ENCODE measurements at places on chromosomes 16 and 17. TPM values are rescaled to one million over a fixed set of nuclear protein-coding genes. Genes with fewer than 3 reads are reported as not detected.

DNA sequence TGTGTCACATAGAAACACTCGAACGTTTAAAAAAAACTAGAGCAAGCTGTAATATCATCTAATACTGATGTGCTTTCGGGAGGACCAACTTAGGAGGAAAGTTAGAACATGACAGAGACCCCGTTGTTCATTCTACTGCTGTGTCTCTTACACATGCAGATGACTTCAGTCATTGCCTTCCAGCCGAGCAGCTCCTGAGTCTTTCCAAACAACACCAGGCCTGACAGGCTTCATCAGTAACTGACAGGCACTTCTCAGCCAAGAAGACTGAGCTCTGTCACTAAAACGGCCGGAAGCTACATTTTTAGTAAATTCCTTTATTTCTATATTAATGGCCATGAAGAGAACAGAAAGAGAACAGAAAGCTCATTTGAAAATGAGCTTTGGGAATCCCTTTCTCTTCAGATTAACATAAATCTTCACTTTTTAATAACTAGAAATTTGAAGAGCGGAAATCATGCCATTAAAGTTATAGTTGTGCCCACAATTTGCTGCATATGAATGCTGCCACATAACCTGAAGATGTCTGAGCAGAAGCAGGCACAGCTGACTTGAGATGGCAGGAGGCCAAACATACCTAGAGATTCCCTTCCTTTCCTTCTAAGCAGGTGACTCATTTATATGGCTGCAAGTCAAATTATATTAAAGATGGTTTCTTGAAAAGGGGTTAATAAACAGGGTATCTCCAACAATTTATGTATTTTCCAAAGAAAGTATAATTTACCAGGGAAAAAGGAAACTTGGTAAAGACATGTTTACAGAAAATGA is 148.9 kb downstream of the ITFG1 start:
- no peak for DNase-seq

TUFM gene
- total RNA-seq, result 150 TPM

DNA sequence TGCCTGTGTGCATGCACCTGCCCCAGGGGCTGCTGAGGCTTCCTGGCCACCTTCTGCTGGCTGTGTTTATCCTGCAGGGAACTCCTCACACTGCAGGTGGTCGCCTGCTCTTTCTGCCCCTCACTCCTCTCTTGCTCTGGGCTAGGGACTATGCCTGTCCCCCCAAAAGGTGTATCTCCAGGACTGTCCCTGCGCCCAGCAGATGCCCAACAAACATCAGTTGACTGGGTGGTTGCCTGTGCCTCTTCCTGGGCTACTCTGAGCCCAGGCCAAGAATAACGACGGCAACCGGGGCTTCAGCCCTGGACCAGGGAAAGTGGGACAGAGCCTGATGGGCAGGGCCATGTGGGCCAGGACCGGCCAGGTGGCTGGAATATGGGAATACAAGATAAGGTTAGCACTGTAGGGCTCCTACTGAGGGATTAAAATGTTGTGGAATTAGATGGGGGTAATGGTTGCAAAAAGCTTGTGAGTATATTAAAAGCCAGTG is 55.4 kb downstream of the VAC14 start:
- no peak for DNase-seq

- peak; percentile 85 for DNase-seq
Measured at GRCh38 chr17:81428948-81429774, 33.9 kb downstream of the BAHCC1 start.

TPSB2 gene
- total RNA-seq, result 36.9 TPM

DNA sequence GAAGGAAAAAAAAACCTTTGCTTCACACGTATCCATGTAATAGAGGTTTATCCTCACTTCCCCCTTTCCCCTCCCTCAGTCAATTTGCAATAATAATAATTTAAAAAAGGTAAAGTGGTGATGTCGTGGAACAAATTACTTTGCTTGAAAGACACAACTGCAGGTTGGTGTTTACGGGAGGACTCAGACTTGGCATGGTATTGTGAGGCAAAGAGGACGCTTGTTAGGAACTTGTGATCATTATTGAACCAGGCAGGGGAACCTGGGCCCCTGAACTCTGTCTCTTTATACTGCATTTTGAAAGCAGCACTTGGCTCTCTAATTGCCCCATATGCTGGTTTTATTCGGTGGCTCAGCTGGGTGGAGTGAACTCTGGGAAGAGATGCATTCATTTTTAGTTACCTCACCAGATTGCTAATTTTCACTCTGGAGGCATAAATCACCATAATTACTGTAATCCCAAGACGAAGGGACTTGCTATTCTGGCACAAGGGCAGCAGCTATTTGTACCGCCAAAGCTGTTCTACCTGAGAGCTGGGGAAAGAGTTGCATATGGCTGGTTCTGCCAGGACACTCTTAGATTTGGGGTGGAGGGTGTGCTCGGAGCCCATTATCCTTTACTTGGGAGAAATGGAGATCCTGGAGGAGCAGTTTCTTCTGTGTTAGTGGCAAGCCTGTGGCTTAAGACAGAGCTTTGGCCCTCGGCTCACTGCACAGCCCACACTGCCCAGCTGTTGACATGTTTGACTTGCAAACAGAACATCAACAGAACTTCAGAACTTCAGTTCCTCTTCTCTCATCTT is 5.7 kb upstream of the DHX8 start:
- DNase-seq, result no peak

GRCh38 chr16:51394421-51394820 is 243.4 kb upstream of the SALL1 start:
- no peak for DNase-seq

- no peak for DNase-seq
Measured at GRCh38 chr17:79615926-79616325, 5.1 kb upstream of the RBFOX3 start.

- DNase-seq, result no peak
Measured at GRCh38 chr17:73157521-73157890, 7.3 kb upstream of the SSTR2 start.

CCL16 gene
- 1.6 TPM for total RNA-seq

ATP2A1 gene
- total RNA-seq, result 0.75 TPM

- DNase-seq, result no peak
Measured at GRCh38 chr17:2022647-2023240, 2.4 kb downstream of the RTN4RL1 start.

DNA sequence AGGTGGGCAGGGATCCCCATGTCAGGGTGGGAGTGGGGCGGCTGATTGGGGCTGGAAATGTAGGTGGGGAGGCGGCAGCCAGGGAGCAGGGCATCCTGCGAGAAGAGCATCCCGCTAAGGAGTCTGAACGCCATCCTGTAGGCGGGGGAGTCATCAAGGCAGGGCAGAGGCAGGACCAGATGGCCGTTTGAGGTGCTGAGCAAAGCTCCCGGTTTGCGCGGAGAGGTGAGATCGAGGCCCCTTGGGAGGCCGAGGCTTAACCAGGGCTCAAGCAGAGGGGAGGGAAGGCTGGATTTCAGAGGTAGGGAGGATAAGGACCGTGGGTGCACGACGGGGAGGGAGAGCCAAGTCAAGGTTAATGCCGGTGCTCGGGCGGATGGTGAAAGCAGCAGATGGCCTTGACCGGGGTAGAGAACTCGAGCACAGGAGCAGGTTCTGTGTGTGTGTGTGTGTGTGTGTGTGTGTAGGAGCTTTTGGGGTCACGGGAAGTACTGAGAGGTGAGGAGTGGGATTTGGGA is 472 bp upstream of the NME2 start:
- no peak for DNase-seq

DNA sequence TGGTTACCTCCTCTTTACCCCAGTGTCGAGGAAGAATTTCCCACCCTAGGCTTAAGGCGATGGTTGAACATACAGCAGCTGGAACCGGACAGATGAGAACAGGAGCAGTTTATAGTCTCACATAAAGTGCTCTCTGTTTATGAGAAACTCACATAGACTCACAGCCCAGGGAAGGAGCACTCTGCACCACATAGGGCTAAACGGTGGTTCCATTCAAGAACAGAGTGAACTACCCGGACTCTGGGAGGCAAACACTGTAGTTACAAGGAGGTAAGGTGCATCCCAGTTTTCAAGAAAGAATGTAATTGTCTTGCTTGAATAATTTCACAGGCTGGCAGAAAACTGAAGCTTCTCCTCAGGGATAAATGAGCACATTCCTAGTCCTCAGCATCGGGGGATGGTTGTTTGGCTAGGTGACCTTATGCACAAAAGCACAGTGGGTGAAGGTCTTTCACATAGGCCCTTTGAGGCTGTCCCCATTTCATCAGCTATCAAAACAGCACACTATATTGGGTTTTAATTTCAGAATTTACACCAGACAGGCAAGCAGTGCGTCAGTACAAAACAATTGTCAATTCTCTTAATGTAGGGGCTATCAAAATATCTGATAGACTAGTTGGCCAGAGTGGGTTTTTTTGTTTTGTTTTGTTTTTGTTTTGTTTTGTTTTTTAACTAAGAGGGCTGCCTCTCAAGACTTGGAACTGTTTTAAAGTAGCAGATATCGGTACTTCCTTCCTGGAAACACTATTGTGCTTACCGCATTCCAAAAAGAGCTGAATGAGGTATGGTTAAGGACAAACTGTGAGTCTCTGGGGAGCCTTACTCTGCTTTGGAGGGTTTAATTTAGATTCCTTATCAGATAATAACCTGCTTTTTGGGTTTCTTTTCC is 918.1 kb upstream of the CDH8 start:
- no peak for DNase-seq

GRCh38 chr16:83389751-83390150 is 418.0 kb upstream of the HSBP1 start:
- DNase-seq, result no peak

YPEL3 gene
- 31.0 TPM for total RNA-seq

DNA sequence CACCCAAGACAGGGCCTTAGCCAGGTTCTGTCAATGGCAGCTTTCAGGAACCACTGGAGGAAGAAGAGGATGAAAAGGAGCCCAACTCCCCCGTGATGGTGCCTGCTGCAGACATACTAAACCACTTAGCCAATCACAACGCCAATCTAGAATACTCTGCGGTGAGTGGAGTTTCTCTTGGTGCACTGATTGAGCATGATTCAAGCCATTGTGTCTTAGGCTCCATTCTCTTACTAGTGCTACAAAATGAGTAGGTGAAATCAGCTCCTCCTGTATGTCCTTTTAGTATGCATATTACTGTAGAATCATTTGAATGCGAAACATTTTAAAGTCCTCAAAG is 1.4 kb downstream of the SETD6 start:
- DNase-seq, result no peak

PRCD gene
- 11.5 TPM for total RNA-seq

GRCh38 chr16:80994451-80994850 is 12.2 kb downstream of the CMC2 start:
- DNase-seq, result no peak

CRK gene
- 49.6 TPM for total RNA-seq

All from ureter (tissue), 1 donor.